ENCODE measurements at places on chromosomes 13 and 19.

DNA sequence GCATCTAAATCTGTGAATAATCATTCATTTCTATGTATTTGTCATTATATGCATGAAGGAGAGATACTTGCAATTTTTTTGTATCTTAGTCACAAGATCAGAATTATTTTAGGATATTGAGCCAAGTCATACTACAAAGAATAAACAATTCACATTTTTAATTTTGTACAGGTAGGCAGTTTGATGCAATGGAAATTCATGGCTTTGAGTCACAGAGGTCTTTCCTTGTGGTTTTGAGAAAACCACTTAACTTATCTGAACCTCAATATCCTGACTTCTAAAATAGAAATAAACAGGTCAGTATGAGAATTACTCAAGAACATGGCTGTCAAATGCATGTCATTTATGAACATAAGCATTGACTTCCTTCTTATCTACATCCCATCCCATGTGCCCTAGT is 221.4 kb upstream of the SLC10A2 start:
- no peak for DNase-seq

GRCh38 chr13:23460921-23461320 is 27.4 kb upstream of the SACS start:
- DNase-seq: no peak

DNA sequence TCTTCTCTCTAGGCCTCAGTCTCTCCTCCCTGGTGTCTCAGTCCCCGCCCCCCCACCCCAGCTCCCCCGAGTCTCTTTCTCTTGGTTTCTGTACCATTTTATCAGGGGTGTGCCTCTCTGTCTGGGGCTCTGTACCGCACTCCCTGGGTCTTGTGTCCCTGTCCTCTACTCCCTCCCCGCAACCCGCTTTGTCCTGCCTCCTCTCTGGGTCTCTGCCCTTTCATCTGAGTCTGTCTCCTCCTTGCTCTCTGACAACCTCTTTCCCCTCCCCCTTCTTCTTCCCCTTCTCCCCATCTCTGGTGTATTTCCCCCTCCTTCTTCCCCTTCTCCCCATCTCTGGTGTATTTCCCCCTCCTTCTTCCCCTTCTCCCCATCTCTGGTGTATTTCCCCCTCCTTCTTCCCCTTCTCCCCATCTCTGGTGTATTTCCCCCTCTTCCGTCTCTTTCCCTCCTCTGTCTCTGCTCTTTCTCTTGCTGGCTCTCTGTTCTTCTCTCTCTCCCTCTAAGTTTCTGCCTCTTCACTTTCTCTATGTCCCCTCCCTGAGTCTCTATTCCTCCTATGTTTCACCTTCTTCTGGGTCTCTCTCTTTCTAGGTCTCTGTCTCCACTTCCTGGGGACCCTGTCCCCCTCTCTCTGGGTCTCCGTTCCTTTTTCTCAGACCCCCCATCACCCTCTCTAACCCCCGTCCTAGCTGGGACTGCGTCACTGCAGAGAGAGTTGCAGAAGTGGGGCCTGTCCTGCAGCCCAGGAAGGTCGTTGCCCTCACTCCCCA is 2.2 kb upstream of the KCNC3 start:
- no peak for DNase-seq

GRCh38 chr13:85508683-85509329 is 290.4 kb downstream of the SLITRK6 start:
- no peak for DNase-seq

DNA sequence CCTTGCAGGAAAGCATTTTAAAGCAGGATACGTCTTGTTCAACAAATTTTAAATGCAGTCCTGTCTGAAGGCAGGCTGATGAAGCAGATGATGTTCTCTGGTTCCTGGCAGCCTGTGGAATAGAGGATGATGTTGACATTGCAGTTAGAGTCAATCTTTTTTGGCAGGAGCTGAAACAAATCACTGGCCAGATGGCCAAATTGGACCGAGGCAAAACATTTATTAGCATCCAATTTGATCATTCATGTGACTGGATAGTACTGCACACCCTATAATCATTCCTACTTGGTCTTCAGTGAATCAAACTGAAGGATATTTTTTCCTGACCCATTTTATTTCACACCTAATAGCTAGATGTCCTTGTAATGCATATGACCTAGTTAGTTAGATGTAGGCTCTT is 172.2 kb upstream of the SLC10A2 start:
- DNase-seq: no peak

- DNase-seq: no peak
These were observed 10.3 kb downstream of the CELF5 start for GRCh38 chr19:3234800-3235199.

DNA sequence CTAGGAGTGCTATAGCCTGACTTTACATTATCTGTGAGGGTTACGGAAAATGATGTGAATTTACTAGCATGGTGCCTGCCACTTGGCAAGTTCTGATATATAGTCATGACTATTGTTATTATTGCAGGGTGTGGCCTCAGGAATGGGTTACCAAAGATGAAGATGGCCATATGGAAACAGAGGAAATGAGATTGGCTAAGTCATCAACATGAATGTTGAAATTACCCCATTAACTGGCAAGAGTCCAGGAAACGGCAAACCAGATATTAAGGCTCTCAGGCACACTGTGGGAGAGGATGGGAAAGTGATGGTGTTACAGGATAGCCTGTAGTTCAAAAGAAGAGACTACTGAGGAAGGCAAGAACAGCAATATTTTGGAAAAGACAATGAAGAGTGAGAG is 183.3 kb downstream of the KCNRG start:
- DNase-seq: no peak

DNA sequence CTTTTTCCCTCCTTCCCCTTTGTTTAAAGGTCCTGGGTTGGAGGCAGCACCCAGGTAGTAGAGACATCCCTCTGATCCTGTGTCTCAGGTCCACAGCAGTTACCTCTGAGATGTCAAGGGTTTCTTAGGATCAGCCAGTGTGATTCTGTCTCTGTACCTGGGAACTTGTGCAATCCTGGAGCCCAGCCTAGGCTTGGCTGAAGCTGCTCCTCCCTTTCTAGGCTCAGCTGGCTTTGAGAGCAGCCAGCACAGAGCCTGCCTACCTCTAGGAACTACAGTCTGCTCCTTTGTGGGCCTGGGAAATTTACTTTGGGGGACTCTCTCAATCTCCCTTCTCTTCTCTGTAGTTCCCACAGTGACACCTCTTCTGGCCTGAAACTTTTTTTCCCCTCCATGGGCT is 171.6 kb downstream of the MTUS2 start:
- DNase-seq: no peak

DNA sequence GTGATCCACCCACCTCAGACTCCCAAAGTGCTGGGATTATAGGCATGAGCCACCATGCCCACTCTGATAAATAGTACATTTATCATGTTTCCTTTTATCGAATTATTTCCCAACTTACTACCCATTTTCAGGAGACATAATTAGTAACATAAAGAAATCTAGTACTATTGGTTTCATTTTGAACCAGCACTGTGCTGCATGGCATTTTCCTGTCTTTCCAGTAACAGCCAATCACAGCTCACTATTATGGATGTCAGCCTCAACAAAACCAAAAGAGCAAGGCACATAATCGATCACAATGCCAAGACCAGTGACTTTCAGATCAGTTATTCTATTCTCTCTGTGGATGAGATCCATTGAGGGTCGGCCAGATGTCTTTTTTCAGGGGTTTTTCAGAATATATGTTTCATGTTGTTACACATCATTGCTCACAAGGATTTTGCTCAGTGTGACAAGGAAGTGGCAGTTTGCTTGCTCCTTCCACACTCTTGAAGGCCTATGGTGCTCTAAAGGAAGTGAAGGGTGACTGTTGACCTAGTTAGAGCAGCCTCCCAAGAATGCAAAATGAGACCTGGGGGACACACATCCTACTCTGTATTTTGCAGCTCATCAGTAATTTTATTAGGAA is 233.4 kb downstream of the KCNRG start:
- DNase-seq: no peak

DNA sequence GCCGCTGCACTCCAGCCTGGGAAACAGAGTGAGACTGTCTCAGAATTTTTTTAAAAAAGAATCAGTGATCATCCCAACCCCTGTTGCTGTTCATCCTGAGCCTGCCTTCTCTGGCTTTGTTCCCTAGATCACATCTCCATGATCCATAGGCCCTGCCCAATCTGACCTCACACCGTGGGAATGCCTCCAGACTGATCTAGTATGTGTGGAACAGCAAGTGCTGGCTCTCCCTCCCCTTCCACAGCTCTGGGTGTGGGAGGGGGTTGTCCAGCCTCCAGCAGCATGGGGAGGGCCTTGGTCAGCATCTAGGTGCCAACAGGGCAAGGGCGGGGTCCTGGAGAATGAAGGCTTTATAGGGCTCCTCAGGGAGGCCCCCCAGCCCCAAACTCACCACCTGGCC is at the start of gene KLK2:
Gene KLK2, plus strand, starts transcription at position 384 of the 400 bp plus-strand sequence. CDS start 35 bp downstream, outside the sequence.
- DNase-seq: no peak

DNA sequence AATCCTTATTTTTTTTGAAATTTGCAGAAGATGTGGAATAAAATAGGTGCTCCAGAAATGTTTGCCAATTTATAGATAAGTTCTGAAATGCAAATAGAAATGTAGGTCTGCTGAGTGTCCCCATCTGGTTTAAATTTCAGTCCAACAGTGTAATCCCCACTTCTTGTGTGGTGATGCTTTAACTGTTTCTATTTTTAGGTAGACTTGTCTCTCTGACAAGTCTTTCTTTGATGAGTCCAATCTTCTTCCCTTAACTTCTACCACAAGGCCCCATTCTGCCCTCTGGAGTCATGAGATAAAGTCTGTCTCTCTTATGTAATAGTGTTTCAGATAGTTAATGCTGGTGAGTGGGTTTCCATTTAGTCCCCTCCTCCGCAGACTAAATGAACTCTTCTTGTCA is 390.4 kb downstream of the RFC3 start:
- no peak for DNase-seq

DNA sequence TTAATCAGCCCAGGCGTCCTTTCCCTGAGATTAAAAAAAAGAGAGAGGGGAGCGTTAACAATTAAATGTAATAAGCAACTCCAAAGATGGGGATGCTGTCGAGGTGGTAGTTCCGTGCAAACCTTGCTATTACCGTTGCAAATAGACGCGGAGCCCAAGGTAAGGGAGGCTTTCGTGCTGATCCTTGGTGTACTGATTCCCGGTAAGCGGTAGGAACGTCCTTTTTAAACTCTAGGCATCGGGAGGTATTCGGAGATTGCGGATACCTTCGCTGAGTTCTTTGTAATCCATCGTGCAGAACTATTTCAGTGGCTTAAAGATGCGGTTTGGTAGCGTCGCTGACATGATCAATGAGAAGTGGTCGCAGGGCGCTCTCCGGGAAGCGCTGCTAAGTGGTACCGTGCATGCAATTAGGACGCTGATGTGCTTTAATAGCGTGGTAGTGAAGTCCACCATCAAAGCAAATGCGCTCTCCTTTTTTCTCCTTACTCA is 3.1 kb downstream of the SLITRK5 start:
- no peak for DNase-seq

DNA sequence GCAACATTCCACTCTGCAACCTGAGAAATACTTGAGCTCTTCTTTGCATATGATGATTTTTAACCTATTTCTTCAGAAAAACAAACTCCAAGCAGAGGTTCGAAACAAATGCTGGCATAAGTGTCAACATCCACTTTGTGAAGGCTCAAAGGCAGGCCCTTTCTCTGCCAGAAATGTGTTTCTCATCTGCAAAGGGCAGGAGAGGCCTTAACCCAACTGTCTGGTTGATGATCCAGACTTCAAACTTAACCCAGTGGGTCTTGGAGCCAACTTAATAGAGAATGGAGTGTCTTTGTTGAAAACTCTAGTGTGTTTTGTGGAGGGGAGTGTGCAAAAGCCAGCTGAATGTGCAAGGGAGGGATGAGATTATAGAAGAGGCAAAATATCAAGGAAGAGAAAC is 28.3 kb upstream of the ZNF507 start:
- no peak for DNase-seq

GRCh38 chr13:97273341-97273831 is 51.3 kb downstream of the MBNL2 start:
- DNase-seq: no peak

DNA sequence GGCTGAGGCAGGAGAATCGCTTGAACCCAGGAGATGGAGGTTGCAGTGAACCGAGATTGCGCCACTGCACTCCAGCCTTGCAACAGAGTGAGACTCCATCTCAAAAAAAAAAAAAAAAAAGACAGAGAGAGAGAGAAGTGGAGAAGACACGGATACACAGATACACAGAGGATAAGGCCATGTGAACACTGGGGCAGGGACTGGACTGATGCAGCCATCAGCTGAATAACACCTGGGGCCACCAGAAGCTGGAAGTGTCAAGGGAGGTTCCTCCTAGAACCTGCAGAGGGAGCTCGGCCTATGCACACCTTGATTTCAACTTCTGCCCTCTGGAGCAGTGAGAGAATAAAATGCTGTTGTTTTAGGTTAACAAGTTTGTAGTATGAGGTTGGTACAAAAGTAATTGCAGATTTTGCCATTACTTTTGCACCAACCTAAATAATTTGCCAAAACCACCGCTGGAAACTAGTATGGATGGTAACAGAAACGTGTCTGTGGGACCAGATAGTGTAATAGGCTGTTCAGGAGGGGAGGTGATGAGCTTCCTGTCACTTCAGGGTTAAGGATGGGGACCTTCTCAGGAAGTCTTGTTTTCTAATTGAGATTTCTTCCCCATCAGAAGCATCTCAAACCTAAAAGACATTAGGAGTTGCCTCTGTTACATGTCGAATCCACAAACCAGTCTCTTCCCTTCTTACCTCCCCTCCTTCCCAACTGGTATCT is 36.4 kb upstream of the IGSF23 start:
- DNase-seq: no peak

- DNase-seq: no peak
These were observed 5.9 kb downstream of the MTMR6 start for GRCh38 chr13:25281193-25281934.

GRCh38 chr19:10450853-10451609 is 30.7 kb downstream of the PDE4A start:
- DNase-seq: no peak

GRCh38 chr19:46366620-46367292 is 19.9 kb downstream of the PPP5C start:
- DNase-seq: no peak

GRCh38 chr13:85799097-85799582 is at the start of gene SLITRK6:
TSS of gene SLITRK6 (minus strand) at chr13:85799419. CDS start at chr13:85796508, 2,911 bp downstream.
- DNase-seq: no peak

DNA sequence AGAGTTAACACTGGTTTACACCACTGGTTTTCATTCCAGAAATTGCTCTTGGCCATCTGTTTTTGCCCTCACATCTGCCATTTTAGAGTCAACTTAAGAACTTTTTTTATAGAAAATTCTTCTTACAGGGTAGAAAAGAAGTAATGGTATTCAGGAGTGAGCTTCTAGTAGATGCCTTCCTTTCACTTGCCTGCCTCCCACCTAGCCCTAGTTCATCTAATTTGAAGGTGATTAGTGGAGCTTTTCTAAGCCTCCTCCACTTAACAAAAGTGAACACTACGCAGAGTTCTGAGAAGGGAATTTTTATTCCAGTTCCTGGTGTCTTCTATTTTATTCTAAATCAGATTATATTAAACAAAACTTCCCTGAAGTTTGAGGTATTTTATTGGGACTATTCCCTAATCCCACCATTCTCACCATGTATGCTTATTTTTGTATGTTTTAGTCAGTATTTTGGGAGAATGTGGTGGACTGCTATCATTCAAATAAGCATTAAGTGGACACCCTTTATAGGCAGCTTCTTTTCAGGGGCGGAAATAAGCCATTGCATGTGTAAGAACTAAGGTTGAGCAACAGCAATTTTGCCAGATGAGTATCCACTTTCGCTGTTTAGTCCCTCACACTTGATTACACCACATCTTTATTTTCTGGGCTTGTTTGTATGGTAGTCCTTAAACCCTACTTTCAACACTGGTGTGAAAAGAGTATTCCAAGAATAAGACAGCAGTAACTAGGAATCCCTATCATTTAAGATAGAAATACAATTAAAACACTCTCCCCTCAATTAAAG is 156.9 kb downstream of the ENOX1 start:
- DNase-seq: no peak

All from neural crest cell (in vitro differentiated cells).